ENCODE measurements at places on chromosomes 2 and 18. TPM values are rescaled to one million over a fixed set of nuclear protein-coding genes. Genes with fewer than 3 reads are reported as not detected.

- DNase-seq: no peak
These were observed 218.1 kb upstream of the MGAT5 start for GRCh38 chr2:134035605-134036370.

The C2orf80 gene
- not detected for total RNA-seq

The DPP4 gene
- 3.8 TPM for total RNA-seq

- no peak for DNase-seq
These were observed 910.8 kb upstream of the CDH2 start for GRCh38 chr18:29087616-29088246.

The SH3BP4 gene
- total RNA-seq: 9.0 TPM

DNA sequence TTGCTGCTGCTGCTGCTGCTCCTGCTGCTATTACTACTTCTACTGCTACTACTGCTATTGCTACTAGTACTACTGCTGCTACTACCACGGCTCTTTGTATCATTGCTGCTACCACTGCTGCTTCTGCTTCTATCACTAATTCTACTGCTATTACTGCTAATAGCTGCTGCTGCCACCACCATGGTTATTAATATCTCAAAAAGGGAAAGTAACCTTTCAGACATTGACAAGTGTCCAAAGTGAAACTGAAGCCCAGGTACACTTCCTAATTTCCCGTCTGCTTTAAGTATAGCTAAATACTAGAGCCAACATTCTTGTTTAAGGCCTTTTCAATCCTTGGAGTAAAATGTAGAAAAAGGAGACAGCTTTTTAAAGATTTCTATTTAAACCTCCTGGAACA lies 45.4 kb upstream of the EHBP1 start:
- no peak for DNase-seq

The SULT1C4 gene
- 2.7 TPM for total RNA-seq

DNA sequence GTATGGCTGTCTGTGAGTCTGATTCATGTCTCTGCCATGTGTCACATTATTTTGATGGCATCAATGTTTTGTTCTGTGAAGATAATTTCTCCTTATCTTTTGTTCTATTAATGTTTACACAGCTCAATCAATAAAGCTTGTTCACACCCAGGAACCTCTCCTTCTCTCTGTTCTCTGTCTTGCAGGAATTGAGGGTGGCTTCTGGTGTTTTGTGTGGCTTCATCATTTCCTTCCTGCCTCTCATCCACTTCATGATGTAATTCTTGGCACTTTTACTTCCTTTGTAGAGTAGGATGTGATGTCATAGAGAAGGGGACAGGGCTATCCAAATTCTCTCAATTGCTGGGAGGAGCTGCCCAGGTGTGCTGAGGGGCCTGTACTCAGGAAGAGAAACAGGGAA lies 27.2 kb downstream of the ASXL3 start:
- no peak for DNase-seq

The MSH2 gene
- 11.1 TPM for total RNA-seq

- DNase-seq: no peak
These were observed 460.1 kb downstream of the NR4A2 start for GRCh38 chr2:155872396-155872795.

GRCh38 chr2:181188605-181189004 lies 208.2 kb downstream of the UBE2E3 start:
- no peak for DNase-seq

- no peak for DNase-seq
These were observed 96.1 kb downstream of the UGGT1 start for GRCh38 chr2:128187032-128187654.

DNA sequence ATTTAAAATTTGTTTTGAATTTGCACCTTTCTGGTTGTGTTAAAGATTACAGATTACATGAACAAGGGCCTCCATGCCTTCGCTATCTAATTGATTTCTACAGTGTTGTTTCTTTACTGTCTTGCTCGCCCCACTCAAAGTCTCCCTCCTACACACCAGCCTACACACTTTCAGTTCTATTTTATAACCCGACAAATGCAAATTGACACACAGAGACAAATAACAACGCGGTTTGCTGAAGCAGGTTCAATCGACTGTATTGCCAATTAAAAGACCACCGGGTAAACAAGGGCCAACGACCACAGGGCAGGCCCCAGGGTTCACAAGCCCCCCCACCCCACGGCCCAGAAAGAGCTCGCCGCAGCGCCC lies 869 bp downstream of the STARD7 start:
- DNase-seq: no peak
